ENCODE measurements at places on chromosomes 3 and 15. TPM values are rescaled to one million over a fixed set of nuclear protein-coding genes. Genes with fewer than 3 reads are reported as not detected.
A peak's percentile ranks its signal among the peaks of the same experiment; 100 is the strongest.

GRCh38 chr3:157404381-157404780, 32.3 kb upstream of the PTX3 start:
- DNase-seq = no peak

- no peak for DNase-seq
Observed at GRCh38 chr3:109853077-109853731, 515.9 kb upstream of the DPPA4 start.

- no peak for DNase-seq
Observed at GRCh38 chr15:101198800-101199199, 53.0 kb downstream of the CHSY1 start.

DNA sequence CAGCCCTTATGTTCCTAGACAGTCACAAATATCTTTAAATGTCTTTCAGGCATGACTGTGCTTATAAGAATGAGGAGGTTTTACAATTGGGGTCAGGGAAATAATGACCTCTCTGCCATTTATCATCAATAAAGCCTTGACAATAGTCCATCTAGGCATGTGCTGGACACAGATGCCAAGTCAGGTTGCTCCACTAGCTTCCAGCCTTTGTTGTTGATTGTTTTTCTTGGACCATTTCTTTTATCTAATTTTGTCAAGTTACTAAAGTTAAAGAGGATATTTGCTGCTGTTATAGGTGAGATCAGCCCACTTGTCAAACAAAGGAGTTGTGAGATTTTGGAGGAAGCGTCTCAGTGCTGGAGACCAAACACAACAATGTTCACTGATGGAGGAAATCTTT, 628.0 kb downstream of the ROBO2 start:
- DNase-seq = no peak

GRCh38 chr3:50050361-50050760, 38.4 kb upstream of the RBM5 start:
- DNase-seq = no peak

DNA sequence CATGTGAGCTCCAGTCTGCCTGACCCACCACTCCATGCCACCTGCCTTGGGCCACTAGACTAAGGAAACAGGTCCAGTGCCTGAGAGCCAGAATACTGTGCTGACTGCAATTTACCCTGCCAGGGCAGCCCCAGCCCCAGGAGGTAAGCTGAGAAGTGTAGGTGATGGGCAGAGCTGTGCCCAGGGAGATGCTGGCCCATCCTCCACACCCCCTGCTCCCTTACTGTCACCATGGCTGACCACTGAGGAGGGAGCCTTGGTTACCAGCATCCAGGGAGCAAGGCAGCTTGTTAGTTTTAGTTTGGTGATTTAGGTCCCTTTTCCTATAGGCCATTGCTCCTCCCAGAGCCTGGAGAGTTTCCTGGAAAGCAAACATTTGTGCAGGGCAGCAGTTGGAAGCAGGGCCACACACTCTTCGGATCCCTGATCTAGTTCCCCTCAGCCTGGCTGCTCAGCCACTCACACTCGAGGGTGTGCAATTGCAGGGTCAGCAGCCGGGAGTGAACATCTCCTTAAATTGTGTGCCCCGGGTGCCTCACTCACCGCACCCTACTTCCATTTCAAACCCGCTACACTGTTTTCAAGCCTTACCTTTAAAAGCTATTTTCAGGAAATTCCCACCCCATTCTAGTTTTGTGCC, 2.0 kb downstream of the GALNT15 start:
- no peak for DNase-seq

GRCh38 chr3:13705051-13705450, 156.1 kb downstream of the FBLN2 start:
- DNase-seq = no peak

GRCh38 chr3:27201492-27201891, 167.7 kb downstream of the NEK10 start:
- DNase-seq = no peak

DNA sequence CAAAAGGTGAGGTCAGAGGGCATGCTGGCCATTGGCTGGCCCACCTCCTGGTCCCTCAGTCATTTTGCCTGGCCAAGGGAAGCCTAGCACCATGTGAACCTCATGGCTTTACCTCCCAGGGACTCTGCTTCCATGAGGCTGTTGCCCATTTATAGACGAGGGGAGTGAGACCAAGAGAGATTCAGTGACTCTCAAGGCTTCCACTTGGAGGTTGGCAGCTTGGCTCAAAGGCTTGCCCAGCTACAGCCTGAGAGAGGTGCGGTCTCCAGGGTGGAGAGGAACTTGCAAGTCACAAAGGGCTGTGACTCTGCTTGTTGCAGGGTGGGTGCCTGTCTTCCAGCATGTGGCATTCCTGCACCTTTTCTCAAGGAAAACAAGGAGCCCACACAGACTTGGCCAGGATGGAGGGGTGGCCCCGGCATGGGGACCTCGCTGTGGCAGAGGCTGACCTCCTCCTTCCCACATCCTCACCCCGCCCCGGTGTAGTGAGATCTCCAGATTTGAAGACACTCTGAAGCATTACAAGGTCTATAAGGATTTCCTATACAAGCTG, 24.5 kb downstream of the CFAP100 start:
- no peak for DNase-seq

DNA sequence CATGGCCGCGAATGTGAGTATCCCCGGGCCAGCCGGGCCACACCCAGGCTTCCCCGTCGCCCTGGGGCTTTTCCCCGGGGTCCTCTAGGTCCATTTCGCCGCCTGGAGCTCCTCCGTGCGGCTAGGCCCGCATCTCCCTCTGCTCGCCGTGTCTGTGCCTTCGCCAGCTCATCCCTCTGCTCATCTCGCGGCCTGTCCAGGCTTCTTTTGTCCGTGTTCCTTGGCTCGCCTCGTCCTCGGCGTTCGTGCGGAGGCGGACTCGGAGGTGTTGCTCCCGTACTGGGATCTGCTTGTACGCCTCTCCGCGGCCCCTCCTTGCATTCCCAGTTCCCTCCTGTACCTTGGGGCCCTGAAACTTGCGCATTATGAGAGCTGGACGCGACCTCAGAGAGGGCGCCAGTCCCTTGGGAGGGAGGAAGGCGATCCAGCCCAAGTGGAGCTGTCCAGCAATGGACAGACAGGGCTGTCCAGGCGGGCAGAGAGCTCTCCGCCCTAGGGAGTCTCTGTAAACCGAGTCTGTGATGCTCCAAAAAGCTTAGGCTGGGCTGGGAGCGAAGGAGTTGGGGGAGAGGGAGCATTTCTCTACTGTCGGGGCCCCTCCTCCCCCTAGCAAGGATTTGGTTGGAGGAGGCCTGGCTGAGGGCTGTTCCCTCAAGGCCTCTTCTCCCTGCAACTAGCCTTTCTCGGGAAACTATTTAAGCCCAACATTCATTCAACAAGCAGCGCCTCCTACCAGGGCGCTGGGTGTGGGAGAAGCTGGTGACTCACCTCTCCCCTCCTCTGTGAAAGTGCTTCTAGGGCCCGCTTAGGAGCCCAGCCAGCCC, 553 bp downstream of the TMEM43 start:
- DNase-seq = peak; percentile 47

- DNase-seq = no peak
Observed at GRCh38 chr3:163605915-163606314, 1472.4 kb downstream of the SI start.

GRCh38 chr3:157586293-157586692, 83.1 kb upstream of the VEPH1 start:
- DNase-seq = no peak

DNA sequence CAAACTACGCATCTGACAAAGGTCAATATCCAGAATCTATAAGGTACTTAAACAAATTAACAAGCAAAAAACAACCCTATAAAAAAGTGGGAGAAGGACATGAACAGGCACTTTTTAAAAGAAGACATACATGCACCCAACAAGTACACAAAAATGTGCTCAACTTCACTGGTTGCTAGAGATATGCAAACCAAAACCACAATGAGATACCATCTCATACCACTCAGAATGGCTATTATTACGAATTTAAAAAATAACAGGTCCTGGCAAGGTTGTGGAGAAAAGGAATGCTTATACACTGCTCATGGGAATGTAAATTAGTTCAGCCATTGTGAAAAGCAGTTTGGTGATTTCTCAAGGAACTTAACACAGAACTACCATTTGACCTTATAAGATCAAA, 175.6 kb upstream of the MLF1 start:
- DNase-seq = no peak

DNA sequence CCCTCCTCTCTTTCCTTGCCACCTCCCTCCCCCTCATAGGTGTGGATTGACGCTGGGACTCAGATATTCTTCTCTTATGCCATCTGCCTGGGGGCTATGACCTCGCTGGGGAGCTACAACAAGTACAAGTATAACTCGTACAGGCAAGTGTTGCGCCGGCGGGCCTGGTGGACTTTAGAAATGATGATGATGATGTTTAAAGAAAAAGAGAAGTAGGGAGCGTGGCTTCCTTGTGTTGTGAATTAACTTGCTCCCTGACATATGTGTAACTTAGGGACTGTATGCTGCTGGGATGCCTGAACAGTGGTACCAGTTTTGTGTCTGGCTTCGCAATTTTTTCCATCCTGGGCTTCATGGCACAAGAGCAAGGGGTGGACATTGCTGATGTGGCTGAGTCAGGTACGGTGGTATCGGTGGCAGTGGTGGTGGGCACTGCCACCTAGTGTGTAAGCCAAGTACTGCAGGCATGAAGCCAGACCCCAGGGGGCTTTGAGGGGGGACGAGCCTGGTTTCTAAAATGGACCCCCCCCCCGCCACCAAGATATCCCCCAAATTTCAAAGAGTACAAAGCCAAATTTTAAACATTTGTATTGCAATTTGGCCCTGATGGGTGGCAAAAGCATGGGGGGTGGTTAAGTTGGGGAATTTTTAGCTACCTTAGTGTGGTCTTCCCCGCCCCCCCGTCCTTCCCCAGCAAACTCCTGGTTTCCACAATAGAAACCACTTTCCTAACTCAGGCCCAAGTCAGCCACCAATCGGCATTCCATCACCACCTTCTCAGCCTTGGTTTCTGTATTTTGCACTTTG, 65.6 kb downstream of the SLC6A6 start:
- DNase-seq = peak; percentile 21

DNA sequence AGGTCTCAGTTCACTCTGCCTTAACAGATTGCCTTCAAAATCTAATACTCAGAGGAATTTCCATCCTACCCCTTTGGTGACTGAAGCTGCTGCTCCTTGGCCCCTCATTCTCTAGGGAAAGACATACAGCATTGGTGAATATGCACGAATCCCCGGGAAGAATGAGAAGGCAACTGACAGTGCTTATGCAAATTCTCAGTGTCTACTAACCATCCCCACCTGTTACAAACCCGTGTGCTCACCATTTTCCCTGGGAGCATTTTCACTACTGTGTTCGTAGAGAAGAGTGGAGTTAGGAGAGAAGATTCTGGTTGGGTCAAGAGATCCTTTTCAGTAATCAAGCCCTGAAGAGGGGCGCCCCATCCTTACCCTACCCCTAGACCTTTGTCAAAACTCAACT, 37.7 kb downstream of the SYNM start:
- DNase-seq = no peak

GRCh38 chr15:38085114-38085513, 150.7 kb downstream of the TMCO5A start:
- no peak for DNase-seq

GRCh38 chr3:5888851-5889250, 701.3 kb downstream of the EDEM1 start:
- DNase-seq = no peak

The IQCF5 gene
- not detected for total RNA-seq

The C3orf20 gene
- total RNA-seq = not detected

The RETNLB gene
- not detected for total RNA-seq

The ANKUB1 gene
- not detected for total RNA-seq

The FGF7 gene
- 0.20 TPM for total RNA-seq

The BFSP2 gene
- total RNA-seq = not detected

The WWTR1 gene
- 48.2 TPM for total RNA-seq

The SLC27A2 gene
- total RNA-seq = 18.7 TPM

Measured in NCI-H460 (cell line).